Uterus (tissue), 4 donors: ENCODE measurements at places on chromosomes 6 and 20.
A peak's percentile ranks its signal among the peaks of the same experiment; 100 is the strongest.

DNA sequence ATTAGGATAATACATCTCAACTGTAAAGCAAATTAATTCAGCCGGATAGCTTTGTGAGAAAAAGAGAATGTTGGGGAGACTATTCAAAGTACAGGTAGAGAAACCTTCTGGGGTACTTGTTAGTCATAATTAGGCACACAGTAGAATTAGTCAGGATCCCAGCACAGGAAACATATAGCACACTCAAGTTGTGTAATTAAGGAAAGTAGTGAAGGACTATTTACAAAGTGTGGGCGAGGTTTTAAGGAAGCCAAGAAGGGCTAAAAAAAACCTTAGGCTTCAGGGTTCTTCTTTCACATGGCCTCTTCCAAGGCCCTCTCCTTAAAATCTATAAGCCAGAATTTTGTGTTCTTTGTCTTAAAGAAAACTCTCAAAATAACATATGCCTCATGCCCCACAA, 126.7 kb downstream of the RTN4IP1 start:
- no peak overlapping the region for H3K4me3 ChIP-seq
- no peaks in the 10 kb centered on the region for H3K4me1 ChIP-seq
- no peaks in the 10 kb centered on the region for H3K36me3 ChIP-seq
- H3K27me3 ChIP-seq = peaks cover 2% of the 10 kb centered on the region

GRCh38 chr6:107841275-107841670, 17.2 kb upstream of the SCML4 start:
- H3K27ac ChIP-seq = no peak overlapping the region
- no peaks in the 10 kb centered on the region for H3K27me3 ChIP-seq
- H3K4me3 ChIP-seq = no peak overlapping the region
- no peaks in the 10 kb centered on the region for H3K36me3 ChIP-seq

DNA sequence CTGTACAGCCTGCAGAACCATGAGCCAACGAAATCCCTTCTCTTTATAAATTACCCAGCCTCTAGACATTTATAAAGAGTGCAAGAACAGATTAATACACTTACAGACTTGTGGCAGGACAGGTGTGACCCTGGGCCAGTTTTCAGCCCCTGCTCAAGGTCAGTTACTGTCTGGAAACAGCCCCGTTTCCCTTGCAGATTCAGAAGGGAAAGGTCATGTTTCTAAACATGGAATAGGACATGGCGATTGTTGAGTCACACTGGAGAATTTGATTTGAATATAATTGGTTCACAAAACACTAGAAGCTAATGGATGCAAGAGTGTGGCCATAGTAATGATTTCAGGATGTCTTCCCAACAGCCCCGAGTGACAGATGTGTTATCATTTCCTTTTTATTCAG, 248.8 kb downstream of the DLL1 start:
- DNase-seq = no peak
- no peak overlapping the region for H3K27ac ChIP-seq
- no peaks in the 10 kb centered on the region for H3K36me3 ChIP-seq
- no peaks in the 10 kb centered on the region for H3K27me3 ChIP-seq
- H3K4me1 ChIP-seq = no peaks in the 10 kb centered on the region

DNA sequence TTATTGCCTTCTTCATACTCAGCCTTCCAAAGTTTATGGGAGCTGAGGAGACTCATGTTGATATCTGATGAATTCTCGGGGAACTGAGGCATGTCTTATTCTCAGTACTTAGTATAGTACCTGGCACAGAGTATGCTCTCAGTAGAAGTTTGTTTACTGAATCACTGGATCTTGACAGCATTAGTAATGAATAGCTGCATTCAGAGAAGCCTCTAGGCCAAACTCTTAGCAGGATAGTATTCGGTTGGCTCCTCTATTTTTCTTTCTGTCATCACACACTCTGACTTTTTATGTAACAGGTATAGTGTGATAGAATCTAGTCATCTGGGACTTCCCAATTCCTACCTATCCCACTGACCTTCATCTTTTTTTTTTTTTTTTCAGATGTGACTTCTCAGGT, 566.4 kb upstream of the MAN1A1 start:
- no peaks in the 10 kb centered on the region for H3K4me1 ChIP-seq
- H3K27me3 ChIP-seq = no peaks in the 10 kb centered on the region
- no peak for DNase-seq
- no peak overlapping the region for H3K27ac ChIP-seq

GRCh38 chr6:36283608-36284007, 13.7 kb downstream of the PNPLA1 start:
- H3K4me1 ChIP-seq = no peaks in the 10 kb centered on the region
- no peak overlapping the region for H3K27ac ChIP-seq
- no peaks in the 10 kb centered on the region for H3K36me3 ChIP-seq
- H3K27me3 ChIP-seq = peaks cover 11% of the 10 kb centered on the region

DNA sequence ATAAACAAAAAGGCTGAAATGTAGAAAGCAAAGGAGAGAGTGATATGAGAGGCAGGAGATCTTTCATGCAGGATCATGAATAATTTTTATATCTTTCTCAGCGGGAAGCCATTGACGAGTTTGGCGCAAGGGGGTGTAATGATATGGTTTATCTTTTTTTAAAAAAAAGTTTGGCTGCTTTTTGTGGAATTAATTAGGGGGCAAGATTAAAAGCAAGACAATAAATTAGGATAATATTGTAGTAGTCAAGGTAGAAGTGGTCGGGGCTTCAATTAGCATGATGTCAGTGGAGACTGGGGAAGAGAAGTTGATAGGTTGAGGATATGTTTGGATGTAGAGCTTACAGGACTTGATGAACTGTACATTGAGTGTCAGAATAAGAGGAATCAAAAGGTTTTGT, 4.0 kb downstream of the SENP6 start:
- H3K27ac ChIP-seq = no peak overlapping the region
- H3K36me3 ChIP-seq = no peaks in the 10 kb centered on the region
- peaks cover 3% of the 10 kb centered on the region for H3K4me1 ChIP-seq
- DNase-seq = no peak
- no peaks in the 10 kb centered on the region for H3K27me3 ChIP-seq

GRCh38 chr20:49785852-49786175, 26.8 kb upstream of the SLC9A8 start:
- DNase-seq = no peak
- H3K36me3 ChIP-seq = no peaks in the 10 kb centered on the region
- H3K4me3 ChIP-seq = no peak overlapping the region
- H3K27ac ChIP-seq = no peak overlapping the region
- H3K4me1 ChIP-seq = no peaks in the 10 kb centered on the region

DNA sequence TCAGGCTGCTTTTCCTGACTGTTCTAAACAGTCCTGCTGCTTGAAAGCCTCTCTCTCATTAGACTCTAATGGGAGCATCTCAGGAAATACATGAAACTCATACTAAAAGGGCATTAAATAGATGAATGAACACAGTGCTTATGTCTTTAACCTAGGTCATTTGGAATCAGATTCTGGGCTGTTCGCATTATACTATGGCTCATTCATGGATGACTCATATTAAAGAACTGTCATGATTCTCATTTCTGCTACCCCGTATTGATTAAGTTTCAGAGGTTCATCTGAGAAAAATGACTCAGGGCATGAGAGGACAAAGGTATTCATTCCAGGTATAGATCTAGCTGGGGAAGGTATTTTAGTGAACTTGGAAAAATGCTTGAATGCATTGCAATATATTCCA, 335.5 kb downstream of the GJA1 start:
- H3K36me3 ChIP-seq = no peaks in the 10 kb centered on the region
- no peak for DNase-seq
- no peak overlapping the region for H3K27ac ChIP-seq
- H3K4me1 ChIP-seq = no peaks in the 10 kb centered on the region
- H3K27me3 ChIP-seq = no peaks in the 10 kb centered on the region
- no peak overlapping the region for H3K4me3 ChIP-seq

DNA sequence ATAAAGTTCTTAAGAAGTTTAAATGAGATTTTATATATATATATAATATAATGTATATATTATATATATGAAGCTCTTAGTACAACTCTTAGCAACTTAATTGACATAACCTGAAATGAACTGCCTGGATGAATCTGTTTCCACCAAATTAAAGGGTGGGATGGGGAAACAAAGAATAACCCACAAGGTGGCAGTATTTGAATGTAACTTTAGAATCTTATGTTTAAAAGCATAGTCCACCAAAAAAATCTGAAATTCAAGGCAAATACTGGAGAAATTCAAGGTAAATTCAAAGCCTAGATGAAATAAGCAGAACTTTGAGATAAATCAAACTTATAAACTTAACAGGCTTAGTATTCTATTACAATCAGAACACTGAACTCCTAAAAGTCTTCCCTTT, 4.4 kb upstream of the IBTK start:
- no peaks in the 10 kb centered on the region for H3K27me3 ChIP-seq
- no peak overlapping the region for H3K27ac ChIP-seq
- H3K36me3 ChIP-seq = no peaks in the 10 kb centered on the region
- H3K4me1 ChIP-seq = no peaks in the 10 kb centered on the region
- no peak overlapping the region for H3K4me3 ChIP-seq

DNA sequence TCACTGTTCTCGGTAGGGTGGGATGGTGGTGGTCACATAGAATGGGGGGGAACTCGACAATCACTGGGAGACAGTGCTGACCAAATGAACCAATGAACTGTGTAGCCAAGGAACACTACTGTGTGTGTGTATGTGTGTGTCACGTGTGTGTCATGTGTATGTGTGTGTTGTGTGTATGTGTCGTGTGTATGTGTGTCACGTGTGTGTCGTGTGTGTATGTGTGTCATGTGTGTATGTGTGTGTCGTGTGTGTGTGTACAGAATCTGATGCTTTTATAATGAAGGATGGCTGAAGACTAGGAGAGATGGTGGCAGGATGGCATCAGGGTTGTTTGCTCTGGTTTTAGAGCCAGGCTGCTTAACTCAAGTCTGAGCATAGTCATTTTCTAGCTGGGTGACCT, 99.1 kb upstream of the DUSP22 start:
- H3K4me3 ChIP-seq = no peak overlapping the region
- peaks cover 7% of the 10 kb centered on the region for H3K4me1 ChIP-seq
- H3K36me3 ChIP-seq = no peaks in the 10 kb centered on the region
- no peak for DNase-seq
- no peaks in the 10 kb centered on the region for H3K27me3 ChIP-seq

DNA sequence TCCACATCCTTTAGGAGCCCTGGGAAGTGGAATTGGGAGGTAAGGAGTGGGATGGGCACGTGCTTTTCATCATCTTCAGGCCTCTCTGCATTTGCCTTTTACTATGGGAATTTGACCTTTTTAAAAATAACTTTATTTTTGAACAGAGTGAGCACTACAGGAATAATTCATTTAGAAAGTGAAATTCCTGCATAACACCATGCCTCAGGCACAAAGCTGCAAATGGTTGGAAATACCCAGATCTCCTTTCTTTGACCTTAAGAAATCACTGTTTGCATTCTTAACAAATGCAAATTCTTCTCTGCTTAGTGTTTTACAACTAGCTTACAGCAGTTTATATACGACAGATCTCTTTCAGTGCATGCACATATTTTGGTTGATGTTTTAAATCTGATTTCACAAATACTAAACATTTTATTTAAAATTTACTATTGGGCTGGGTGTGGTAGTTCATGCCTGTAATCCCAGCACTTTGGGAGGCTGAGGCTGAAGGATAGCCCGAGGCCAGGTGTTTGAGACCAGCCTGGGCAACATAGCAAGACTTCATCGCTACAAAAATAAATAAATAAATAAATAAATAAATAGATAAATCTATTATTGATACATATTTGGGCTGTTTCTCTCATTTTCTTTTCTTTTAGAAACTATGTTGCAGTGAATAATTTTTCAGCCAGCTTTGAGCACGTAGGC, 24.5 kb downstream of the CST8 start:
- no peaks in the 10 kb centered on the region for H3K27me3 ChIP-seq
- H3K4me1 ChIP-seq = no peaks in the 10 kb centered on the region
- H3K4me3 ChIP-seq = no peak overlapping the region
- H3K27ac ChIP-seq = no peak overlapping the region
- H3K36me3 ChIP-seq = no peaks in the 10 kb centered on the region

GRCh38 chr6:97049253-97050011, 124.9 kb downstream of the KLHL32 start:
- H3K36me3 ChIP-seq = no peaks in the 10 kb centered on the region
- H3K4me3 ChIP-seq = no peak overlapping the region
- no peak for DNase-seq

DNA sequence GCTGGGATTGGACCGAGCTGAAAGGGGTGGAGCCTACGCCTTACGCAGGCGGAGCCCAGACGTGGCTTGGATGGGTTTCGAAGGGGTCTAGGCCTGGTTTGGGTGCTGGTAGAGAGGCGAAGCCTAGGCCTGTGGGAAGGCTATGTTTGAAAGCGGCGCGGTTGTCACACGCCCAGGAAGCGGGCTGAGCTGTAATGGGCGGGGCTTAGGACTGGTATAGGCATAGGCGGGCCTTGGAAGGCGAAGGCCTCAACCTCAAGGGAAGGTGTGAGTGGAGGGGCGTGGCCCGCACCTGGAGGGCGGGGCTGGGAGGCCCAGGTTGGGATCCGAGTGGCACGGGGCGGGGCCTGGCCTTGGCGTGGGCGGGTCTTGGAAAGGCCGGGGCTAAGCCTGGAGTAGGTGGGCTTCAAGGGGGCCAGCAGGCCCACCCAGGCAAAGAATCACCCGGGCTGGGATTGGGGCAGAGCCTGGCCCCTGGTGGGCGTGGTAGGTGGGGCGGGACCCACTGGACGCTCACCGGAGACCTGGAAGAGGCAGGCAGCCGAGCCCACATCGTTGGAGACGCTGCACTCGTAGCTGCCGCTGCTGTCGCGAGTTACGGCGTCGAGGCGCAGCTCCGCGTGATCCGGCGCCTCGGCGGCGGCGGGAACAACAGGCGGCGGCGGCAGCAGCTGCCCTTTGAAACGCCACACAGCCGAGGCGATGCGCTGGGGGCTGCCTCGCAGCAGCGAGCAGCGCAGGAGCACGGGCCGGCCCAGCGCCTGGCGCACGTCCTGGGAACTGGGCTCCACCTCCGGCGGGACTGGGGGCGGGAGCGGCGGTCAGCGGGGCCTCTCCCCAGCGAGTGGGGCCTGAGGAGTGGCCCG, 49.0 kb downstream of the MDGA1 start:
- no peak overlapping the region for H3K27ac ChIP-seq
- peaks cover 7% of the 10 kb centered on the region for H3K4me1 ChIP-seq
- no peak for DNase-seq
- H3K4me3 ChIP-seq = peak overlapping the region; percentile 3
- H3K36me3 ChIP-seq = no peaks in the 10 kb centered on the region

DNA sequence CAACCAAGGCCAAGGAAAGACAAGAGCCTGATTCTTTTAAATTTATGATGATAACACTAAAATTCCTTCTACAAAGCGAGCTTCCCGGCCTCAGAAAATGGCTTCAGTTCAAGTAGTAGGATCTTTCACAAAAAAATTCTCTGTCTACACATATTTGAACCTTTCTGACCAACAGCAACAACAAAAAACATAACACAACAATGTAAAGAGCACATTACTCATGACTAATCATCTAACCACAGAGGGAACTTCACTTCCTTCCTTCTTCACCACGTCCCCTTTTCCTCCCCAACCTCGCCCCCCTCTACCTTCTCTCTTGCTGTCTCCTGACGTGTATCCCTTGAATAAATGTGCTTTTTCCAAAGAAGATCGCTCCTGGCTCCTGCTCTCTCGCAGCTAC, 228.2 kb downstream of the MYLK4 start:
- no peaks in the 10 kb centered on the region for H3K4me1 ChIP-seq
- H3K4me3 ChIP-seq = no peak overlapping the region
- no peaks in the 10 kb centered on the region for H3K27me3 ChIP-seq
- no peak for DNase-seq
- no peak overlapping the region for H3K27ac ChIP-seq
- H3K36me3 ChIP-seq = no peaks in the 10 kb centered on the region
